ENCODE measurements at places on chromosomes 13 and 19.

DNA sequence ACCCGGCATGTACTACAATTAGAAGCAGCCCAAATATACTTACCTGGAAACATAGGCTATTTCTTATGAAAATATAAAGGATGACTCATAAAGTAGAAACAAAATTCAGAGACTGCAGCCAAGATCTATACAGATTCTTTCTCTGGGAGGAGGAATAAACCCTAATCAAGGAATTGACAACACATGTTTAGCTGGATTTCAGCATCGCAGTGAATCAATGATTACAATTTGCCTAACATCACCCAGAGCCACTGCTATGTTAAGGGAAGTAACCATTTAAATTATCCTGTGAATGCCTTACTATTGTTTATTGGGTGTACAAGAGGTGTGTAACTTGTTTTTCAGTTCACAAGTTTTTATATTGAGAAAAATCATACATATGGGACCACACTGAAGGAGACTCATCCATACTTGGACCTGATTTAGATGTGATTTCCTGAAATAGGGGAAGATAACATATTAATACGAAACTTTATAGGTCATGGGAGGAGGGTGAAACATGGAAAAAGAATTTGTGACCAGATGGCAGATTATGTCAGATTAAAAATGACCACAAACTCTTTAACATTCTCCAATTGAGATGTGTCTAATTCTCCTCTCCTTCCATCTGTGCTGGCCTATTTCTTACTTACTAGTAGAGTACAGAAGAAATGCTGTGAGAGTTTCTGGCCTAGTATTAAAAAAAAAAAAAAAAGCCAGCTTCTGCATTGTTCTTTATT lies 1168.4 kb downstream of the SLITRK1 start:
- DNase-seq = no peak

GRCh38 chr19:1512671-1513498 lies at the start of gene ADAMTSL5:
Gene ADAMTSL5, minus strand, starts transcription at chr19:1513019. Its CDS starts 2,076 bp downstream, at chr19:1510943.
- DNase-seq = no peak

- DNase-seq = no peak
These were observed 44.2 kb downstream of the EDNRB start for GRCh38 chr13:77874406-77874805.

GRCh38 chr19:46904114-46905060 lies 43.6 kb downstream of the ARHGAP35 start:
- no peak for DNase-seq
